ENCODE measurements at places on chromosomes 16 and 17. TPM values are rescaled to one million over a fixed set of nuclear protein-coding genes. Genes with fewer than 3 reads are reported as not detected.

- DNase-seq, result no peak
Observed at GRCh38 chr17:54945671-54946070, 22.8 kb downstream of the COX11 start.

DNA sequence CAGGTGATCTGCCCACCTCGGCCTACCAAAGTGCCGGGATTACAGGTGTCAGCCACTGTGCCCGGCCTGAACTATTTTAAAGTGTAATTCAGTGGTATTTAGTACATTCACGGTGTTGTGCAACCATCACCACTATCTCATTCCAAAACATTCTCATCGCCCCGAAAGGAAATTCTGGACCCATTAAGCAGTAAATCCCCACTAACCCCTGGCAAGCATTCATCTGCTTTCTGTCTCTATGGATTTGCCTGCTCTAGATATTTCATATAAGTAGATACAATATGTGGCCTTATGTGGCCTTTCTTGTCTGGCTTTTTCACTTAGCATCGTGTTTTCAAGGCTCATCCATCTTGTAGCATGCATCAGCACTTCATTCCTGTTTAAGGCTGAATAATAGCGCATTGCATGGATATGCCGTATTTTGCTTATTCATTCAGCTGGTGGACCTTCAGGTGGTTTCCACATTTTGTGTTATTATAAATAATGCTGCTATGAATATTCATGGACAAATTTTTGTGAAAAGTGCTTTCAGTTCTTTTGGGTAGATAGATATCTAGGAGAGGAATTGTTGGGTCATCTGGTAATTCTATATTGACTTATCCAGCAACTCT, 8.4 kb upstream of the HERPUD1 start:
- no peak for DNase-seq

DNA sequence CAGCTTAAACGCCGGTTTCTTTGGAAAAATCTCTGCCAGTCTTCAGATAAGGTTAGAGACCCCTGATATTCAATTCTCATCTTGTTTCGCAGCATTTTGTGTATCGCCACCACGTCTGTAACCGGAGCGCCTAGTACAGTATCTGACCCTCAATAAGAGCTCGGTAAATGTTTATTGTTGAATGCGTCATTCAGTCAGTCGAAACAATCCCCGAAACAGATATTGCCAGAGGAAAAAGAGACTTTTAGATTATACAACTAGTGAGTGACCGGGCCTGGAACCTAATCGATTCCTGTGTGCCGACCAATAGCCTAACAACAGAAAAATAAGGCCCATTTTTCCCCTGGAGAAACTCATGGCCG, 626 bp downstream of the PELP1 start:
- DNase-seq, result no peak

- no peak for DNase-seq
Observed at GRCh38 chr17:62705778-62706597, 78.5 kb downstream of the MRC2 start.

DNA sequence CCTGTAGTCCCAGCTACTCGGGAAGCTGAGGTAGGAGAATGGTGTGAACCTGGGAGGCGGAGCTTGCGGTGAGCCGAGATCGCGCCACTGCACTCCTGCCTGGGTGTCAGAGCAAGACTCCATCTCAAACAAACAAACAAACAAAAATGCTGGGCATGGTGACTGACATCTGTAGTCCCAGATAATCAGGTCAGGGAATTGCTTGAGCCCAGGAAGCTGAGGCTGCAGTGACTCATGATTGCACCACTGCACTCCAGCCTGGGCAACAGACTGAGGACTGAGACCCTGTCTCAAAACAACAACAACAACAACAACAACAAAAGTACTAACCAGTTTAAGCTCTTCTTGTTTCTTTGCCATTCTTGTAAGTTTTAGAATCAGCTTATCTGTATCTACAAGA, 383.0 kb upstream of the PMFBP1 start:
- DNase-seq, result no peak

GRCh38 chr17:4480929-4481898, 17.5 kb upstream of the SPNS2 start:
- DNase-seq, result no peak

DNA sequence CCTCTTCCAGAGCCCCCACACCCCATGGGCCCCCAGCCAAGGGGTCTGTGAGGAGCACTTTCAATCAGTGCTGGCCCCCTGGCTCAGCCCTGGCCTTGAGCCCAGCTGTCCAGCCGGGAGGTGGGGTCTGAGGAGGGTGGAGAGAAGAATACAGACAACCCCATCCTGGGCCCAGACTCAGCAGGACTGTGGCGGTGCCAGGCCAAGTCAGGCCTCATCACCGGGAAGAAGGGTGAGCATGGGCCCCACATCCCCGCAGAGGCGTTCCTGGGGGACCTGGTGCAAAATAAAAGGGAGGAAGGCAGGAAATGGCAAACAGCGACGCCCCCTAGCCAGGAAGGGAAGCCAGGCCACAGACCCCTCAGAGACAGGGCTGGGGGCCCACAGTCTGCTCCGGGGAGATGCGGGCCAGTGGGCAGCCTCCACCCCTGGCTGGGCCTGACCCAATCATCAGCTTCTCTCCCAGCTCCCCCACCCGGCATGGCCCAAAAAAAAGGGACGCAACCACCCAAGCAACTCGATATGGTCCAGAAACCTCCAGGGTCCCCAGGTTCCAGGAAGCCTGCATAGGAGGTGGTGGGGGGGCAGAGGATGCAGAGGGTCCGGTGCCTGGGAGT, 20.6 kb downstream of the ZNF423 start:
- no peak for DNase-seq

DNA sequence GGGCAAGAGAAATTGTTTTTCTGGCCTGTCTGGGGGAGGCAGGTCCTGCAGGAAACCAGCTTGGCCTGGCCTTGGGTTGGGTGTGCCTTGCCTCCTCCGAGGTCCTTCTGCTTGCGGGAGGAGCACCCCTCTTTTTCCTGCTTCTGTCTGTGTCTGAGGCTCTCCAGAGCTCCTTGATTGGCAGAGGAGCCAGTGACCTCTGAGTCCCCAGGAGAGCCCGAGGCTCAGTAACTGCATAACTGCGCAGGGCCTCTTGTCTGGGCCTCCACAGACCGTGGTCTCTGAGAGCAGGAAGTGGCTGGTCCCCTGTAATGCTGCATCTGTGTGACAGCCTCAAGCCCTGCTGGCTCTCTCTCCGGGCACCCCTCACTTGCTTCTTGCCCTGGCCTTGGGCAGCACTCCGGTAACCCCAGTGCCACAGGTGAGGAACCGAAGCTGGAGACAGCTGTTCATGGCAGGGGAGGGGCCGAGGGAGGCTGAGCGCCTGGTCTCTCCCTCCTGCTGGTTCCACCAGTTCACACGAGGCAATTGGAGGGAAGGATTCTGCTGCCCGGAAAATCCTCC, 1.6 kb downstream of the CAPN15 start:
- DNase-seq, result no peak

GRCh38 chr17:81489012-81489997, 23.3 kb downstream of the ACTG1 start:
- no peak for DNase-seq

- DNase-seq, result no peak
Observed at GRCh38 chr17:77375108-77375916, 234.5 kb downstream of the SEC14L1 start.

DNA sequence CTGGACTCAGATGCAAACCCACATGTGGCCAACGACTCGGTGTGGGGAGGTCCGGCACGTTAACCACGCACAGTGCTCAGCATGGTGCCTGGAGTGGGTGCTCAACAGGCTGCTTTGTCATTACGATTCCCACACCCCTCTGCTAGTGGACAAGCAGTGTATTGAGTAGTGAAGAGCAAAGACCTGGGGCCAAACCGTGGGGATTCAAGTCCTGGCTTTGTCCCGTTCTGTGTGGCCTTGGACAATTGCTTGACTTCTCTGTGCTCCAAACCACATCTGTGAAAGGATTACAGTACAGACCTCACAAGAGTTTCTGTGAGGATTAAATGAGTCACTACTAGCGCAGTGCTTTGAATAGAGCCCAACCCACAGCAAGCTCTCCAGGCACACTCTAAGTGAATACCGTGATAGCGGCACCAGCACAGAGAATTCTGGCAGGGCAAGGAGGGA, 33.8 kb downstream of the TRPV2 start:
- DNase-seq, result no peak

GRCh38 chr17:28390563-28390962, 15.4 kb downstream of the SLC46A1 start:
- DNase-seq, result no peak

DNA sequence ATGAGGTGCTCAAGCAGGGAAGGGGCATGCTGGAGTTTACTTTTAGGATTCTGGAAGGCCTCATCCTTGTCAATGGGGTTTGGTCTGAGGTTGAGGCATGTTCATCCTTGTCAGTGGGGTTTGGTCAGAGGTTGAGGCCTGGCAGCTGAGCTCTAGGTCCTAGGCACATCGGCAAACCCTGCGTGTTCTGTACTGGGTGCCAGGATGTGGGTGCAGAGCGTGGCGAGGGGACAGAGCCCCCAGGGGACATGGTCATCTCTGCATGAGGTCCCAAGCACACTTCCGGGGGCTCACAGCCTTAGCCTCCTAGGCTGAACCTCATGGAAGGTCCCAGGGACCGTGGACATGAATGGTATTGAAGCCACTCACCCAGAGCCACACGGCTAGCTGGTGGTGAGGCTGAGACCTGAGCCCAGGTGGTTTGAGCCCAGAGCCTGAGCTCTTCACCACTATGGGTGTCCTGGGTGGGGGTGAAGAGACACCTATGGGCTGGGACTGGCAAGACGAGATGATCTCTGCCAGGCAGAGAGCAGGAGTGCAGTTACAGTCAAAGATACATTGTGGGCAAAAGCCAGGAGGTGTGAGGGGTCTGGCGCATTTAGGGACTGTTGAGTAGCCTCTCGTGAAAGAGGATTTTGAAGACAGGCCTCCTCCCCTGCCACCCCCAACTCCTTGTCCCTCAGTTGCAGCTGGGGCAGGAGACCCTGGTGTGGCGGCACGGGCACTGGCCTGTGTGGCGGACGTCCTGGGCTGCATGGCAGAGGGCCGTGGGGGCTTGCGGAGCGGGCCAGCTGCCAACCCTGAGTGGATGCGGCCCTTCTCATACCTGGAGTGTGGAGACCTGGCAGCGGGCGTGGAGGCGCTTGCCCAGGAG, 19.3 kb downstream of the FCSK start:
- peak; percentile 78 for DNase-seq

The HOXB5 gene
- 30.9 TPM for polyA plus RNA-seq
